ENCODE measurements at places on chromosomes 4 and X.

DNA sequence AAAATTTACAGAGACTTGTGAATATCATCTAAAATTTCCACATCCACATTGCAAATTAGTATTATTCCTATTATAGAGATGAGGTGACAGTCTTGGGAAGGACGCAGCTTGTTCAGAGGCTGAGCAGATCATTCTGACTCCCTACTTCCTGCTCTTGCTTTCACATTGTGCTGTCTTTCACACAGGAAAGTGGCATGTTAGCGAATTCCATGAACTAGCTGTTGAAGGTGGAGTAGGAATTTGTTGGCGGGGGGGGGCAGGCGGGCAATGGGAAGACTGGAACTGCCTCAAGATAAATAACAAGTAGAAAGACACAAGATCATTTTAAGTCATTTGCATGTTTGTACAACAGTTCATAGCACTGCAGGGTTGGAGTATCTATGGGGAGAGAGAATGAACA, 2.3 kb downstream of the PF4V1 start:
- no peak for DNase-seq

DNA sequence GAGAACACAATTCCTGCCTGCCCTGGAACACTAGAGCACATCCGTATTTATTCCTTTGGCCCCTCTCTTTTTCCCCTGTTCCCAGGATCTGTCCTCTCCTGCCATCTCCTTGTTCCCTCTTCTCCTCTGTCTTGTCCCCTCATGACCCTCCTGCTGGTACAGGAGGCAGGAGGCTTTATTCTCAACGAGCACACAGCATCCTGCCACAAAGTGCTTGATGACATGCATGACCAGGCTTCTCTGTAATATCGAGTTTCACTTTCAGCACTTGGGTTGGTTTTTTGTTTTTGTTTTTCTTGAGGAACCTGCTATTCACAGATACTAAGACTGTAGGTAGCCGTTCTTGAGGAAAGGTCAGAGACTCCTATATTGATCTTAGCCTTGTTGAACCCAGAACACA, 35.3 kb downstream of the NALF2 start:
- DNase-seq: no peak

- no peak for DNase-seq
Measured at GRCh38 chr4:105196523-105197145, 50.0 kb downstream of the TET2 start.

- peak; percentile 0 for DNase-seq
Measured at GRCh38 chr4:86496094-86497080, 97.7 kb upstream of the PTPN13 start.

DNA sequence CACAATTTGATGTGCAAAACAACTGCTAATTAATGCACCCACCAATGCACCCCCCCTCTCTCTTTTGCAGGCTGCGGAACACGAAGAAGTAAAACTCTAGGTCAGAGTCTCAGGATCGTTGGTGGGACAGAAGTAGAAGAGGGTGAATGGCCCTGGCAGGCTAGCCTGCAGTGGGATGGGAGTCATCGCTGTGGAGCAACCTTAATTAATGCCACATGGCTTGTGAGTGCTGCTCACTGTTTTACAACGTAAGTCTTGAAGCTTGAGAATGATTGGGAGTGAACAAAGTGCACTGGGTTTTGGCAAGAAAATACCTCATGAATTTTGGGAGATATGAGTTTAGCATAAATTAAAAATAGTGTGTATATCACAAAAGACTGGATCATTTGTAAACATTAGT, 28.9 kb downstream of the TMPRSS11E start:
- DNase-seq: no peak

GRCh38 chrX:45137531-45137930, 63.1 kb downstream of the DIPK2B start:
- no peak for DNase-seq

- DNase-seq: no peak
Measured at GRCh38 chr4:138398322-138398721, 156.2 kb upstream of the SLC7A11 start.

DNA sequence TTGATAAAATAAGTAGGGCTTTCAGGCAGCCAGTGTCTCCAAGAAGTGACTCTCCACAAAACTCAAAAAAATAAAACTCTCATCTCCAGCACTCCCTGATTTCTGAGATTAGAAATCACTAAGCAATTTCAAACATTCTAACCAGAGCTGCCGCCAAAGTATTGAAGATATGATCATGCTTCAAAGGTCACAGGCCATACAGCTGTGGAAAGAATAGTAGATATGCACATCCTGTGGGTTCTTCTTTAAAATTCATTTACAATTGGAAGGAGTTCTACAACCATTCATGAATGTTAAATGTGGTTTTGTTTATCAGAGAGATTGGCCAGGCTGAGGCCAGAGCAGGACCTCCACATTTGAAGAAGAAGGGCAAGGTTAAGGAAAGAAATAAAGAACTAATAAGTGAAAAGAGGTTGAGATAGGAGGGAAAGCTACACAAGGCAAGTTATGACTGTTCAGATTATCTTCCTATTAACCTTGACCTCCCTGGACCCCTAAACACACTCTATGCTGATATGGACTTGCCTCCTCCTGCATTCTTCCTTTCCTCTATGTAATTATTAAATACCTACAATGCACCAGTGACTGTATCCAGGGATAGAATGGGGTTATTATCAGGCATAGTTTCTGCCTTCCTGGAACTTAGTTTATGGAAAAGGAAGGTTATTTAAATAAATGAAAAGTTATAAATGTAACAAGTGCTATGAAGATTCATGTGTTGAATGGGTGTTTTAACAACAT, 56.4 kb downstream of the USP38 start:
- DNase-seq: no peak

GRCh38 chr4:8468746-8469535, 28.4 kb downstream of the TRMT44 start:
- DNase-seq: peak; percentile 32

- no peak for DNase-seq
Measured at GRCh38 chrX:68677998-68678397, 30.5 kb downstream of the STARD8 start.

GRCh38 chrX:22486296-22486695, 213.6 kb downstream of the CBLL2 start:
- DNase-seq: no peak

- no peak for DNase-seq
Measured at GRCh38 chr4:75495476-75495875, 18.7 kb downstream of the RCHY1 start.

DNA sequence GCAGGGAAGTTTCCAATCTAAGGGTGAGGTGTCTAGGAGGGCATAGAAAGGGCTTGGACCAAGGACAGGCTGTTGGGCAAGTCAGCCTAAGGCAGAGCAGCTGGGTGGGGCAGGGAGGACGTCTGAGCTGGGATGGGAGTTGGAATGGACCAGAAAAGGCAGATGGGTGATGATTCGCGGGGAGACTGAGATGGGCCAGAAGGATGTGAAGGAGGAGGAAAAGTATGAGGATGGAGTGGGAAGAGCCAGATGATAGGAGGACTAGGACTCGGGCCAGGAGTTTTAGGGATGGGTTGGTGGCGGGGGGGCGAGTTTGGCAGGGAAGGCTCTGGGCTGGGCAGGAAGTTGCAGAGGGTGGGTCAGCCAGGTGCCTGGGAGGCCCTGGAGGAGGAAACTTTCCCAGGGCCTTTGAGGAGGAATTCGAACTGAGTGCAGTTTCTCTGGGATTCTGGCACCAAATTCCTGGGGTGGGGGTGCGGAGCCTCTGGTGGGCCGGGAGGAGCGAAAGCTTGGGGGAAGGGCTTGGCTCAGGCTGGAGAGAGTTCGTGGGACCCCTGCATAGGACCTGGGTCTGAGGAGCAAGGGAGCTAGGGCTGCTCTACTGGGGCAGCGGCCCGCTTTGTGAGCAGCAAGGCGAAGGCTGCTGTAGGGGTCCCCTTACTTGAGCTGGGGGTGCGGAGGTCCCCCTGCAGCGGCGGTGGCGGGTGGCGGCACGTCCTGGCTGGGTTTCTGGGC, 8.7 kb upstream of the TIMP1 start:
- no peak for DNase-seq

DNA sequence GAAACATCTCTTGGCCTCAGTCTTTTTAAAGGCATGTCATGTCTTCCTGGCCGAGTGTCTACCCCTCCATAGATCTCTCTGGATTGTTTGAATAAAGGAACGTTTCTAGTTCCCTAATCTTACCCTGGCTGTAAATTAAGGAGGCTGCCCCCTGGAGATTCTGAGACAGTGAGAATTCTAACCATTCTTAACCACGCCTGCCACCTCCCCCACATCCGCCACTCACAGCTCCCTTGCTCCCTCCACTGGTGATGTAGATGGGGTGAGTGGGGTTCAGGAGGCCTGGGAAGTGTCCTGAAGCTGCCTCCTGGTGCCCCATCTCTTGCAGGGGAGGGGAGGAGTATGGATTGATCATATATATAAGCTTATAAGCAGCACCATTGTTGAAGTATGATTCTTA, 48.0 kb upstream of the TRIM2 start:
- no peak for DNase-seq

GRCh38 chr4:149531861-149532260, 283.8 kb downstream of the IQCM start:
- DNase-seq: no peak

GRCh38 chrX:137654481-137654880, 88.6 kb downstream of the ZIC3 start:
- DNase-seq: no peak

DNA sequence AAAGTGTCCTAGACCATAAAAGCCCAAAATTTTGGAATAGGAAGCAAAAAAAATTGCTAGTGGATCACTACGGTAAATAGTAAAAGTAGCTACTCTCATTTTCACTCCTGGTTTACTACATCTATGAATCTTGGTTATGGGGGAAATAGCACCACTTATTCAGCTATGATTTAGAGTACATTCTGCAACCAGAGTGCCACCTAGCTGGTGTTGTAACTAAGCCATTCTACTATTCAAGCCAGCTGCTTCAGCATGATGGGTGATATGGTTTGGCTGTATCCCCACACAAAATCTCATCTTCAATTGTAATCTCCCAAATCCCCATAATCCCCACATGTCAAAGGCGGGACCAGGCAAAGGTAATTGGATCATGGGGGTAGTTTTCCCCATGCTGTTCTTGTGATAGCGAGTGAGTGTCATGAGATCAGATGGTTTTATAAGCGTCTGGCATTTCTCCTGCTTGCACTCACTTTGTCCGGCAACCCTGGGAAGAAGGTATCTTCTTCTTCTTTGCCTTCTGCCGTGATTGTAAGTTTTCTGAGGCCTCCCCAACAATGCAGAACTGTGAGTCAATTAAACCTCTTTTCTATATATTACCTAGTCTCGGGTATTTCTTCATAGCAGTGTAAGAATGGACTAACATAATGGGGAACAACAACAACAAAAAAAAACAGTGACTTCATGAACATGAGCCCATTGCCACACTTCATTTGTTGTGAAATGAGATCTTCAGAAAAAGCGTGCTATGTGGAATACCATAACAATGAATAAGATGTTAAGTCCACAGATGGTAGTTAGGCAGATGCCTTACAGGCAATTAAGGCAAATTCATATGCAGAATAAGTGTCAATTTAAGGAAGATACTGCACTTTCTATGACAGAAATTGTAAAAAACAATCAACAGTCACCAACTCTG, 280.1 kb downstream of the PABPC4L start:
- no peak for DNase-seq

DNA sequence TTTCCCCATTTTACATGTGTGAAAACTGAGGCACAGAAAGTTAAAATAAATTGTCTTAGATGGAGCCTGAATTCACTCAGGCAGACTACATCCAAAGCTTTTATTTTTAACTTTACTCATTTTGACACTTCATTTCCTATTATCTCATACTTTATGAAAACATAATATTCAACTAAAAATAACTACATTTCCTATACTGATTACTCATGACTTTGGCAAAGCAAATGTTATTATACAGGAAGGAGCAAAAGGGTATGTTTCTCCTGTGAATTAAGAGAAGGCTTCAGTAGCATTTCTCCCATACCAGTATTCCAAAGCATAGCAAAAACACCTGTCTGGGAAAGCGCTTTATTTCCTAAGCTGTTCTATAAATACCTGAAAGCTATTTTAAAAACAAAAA, 178.6 kb downstream of the ADAMTS3 start:
- no peak for DNase-seq

GRCh38 chr4:47914926-47915237, 499 bp upstream of the NFXL1 start:
- DNase-seq: no peak

DNA sequence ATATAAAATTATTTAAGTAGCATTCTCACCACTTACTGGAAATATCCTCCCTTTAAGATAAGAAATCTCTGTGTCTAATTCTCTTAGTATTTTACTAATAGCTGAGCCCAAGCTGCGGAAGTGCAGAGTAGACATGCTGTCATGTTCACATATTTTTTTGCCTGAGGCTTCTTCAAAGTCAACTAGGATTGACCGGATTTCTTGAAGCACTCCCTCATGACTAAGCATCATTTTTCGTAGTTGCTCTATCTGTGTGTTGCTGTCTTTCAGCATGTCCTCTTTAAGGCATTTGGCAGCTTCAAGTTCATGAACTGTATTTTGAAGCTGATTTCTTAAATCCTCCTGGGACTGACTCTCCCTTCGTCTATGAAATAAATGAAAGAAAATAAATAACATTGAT, 36.9 kb downstream of the CCDC158 start:
- DNase-seq: no peak

GRCh38 chr4:88737307-88737941, 39.8 kb upstream of the NAP1L5 start:
- no peak for DNase-seq

DNA sequence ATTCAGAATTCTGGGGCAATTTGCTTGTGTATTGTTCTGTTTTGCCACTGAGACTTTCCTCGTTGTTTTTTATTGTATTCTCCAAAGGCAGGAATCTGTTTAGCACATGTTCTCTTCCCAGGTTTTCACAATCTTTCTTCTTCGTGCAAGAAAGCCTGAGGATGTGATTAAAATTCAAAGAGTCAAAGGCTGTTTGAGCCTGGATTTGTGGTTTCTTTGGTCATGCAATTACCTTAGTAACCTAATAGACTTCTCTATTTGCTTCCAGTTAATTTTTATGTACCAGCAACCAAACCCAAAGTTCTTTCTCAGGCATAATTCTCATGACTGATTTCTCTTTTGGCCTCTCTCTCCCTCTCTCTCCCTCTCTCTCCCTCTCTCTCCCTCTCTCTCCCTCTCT, 1420.1 kb upstream of the TENM3 start:
- DNase-seq: no peak

- DNase-seq: no peak
Measured at GRCh38 chr4:7367406-7367805, 67.3 kb downstream of the PSAPL1 start.

GRCh38 chr4:73376976-73377375, 27.1 kb upstream of the ALB start:
- no peak for DNase-seq

GRCh38 chrX:38304010-38304409, 23.3 kb downstream of the RPGR start:
- DNase-seq: no peak

DNA sequence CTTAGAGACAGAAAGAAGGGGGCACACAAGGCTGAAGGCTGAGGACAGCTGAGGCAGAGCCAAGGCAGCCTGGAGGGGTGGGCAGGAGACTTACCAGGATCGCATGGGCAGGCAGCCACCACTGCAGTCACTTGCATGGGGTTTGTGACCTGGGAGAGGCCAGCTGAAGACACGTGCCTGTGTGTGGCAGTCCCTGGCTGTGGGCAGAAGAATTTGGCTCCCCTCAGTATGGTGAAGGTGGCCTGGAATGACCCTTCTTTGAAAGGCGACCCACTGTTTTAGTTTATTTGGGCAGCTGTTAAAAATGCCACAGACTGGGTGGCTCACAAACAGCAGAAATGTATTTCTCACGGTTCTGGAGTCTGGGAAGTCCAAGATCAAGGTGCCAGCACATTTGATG, 22.1 kb upstream of the SLC34A2 start:
- DNase-seq: no peak
